ENCODE measurements at places on chromosomes 3 and 15.

GRCh38 chr3:136595913-136596697 is 156.1 kb downstream of the STAG1 start:
- DNase-seq, result peak; percentile 12

- DNase-seq, result no peak
Measured at GRCh38 chr3:46192939-46193338, 15.2 kb downstream of the CCR1 start.

GRCh38 chr3:46209746-46210470 is 1.8 kb upstream of the CCR1 start:
- DNase-seq, result peak; percentile 71

DNA sequence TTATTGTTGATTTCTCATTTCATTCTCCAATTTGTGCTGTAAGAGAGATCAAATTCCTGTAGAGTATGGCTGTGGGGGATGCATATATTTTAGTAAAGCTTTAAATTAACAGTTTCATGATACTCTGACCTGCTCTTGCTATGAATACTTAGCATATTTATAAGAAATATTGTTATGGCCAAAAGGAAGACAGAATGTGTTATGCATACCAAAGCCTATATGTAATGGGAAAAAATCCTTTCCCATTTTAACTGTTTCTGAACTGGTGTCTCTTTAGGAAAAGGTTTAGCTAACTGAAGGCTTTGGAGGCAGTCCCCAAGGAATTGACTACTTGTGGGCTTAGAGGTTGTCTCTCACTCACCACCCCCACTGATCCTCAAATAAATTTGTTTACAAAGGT is 59.2 kb downstream of the CADPS start:
- no peak for DNase-seq

DNA sequence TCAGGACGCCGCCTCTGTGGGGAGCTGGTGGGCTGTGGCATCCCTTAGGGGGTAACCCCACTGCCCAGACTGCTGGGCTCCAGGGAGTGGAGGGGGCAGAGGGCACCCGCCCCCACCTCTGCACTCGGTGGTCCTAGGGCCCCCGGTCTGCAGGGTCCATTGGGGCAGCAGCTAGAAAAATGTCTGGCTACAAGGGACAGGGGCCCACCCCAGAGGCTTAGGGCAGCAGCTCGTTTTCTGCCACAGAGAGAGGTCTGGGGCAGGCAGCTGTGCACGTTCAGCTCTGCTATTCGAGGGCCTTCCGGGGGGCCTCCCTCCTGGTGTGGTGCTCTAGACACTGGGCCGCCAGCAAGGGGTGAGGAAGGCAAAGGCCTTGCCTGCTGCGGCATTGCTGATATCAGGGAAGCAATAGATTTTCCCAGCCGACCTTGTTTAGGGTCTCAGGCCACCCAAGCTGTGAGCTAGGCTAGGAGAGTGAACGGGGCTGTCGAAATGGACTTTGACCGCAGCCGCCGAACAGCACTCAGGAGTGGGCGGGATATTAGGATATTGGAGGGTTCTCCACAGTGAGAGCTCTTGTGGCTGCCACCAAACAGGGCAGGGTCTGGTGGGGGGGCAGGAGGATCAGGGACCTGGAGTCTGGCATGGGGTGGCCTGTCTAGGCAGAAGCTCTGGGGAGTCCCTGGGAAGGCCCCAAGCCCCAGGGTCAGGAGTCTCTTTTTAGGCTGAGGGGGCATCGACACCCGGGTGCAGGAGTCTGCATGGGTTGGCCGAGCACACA is 61.4 kb upstream of the KLF13 start:
- no peak for DNase-seq

DNA sequence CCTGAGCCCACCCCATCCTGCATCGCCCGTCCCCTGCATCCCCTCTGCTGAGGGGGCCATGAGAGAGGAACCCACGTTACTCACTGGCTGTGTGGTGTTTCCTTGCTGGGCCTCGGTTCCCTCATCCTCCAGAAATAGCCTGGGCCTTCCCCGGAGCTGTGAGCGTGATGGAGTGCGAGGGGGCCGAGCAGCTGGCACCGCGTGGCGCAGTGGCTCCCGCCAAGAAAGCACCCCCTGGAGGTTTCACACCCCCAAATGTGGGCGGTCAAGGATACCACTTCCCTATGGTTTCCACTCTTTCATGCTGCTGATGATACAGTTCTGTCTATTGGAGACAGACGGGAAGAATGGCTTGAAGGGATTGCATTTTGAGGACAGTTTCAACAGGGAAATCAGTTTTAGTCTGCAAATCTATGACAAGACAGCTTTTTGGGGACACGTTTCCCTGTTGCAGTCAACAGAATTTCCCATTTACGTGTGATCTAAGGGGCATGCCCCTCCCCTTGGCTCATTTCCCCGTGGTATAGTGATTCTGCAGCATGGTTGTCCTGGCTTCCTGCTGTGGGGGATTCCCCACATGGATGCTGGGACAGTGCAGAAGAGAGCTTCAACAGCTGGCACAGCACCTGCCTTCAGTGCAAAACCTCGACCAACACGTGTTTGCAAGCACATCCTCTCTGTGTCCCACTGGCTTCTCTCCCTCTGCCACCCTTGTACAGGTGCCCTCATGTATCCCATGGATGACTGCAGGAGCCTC is 377.5 kb downstream of the LRTM1 start:
- no peak for DNase-seq

DNA sequence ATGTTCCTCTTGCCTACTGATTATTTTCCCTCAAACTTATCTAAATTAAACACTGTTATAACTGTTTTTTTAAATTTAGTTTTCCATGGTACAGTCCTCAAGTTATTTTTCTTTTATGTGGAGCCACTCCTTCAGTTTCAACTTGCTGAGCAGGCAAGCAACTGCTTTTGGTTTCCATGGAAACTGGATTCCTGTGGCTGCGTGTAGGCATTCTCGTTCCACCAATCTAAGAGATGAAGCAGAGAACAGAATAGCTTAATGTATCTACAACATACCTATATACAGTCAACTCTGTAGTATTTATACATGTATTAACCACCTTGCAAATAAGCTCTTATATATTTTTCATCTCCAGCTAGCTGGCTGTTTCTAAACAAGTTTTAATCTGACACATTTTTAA is 25.8 kb upstream of the ANXA2 start:
- DNase-seq, result peak; percentile 49

DNA sequence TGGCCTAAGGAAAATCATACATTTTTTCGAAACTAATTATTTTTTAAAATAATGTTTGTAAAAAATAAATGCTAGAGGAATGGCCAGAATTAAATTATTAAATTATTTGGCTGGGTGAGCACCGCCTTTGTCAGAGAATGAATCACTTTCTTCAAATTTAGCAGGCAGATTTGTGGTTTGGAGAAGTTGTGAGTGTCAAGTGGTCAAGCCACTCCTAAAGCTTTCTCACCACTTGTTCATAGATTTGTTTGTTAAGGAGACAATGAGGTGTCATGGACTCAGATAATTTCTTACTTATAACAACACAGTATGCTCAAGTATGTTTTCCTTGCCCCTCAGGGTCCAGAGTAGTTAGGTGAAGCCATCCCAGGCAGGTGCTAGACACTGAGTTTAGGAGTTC is 196.2 kb downstream of the TUSC7 start:
- no peak for DNase-seq

DNA sequence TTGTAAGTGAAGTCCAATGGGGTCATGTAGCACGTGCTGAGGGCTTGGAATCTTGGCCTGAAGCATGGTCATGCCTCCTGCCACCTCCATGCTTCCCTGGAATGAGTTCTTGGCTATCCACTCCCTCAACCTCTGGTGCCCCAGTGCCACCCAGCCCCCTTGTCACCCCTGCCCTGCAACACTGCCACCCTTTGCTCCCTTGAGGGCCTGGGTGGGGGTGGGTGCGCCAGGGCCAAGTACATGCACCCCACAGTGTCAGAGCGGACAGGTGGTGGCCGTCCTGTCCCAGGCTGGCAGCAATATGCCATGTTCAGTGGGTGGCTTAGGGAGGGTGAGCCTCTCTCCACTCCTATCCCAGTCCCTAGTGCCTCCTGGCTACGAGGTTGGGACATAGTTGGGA is 27.6 kb upstream of the C15orf39 start:
- DNase-seq, result no peak

DNA sequence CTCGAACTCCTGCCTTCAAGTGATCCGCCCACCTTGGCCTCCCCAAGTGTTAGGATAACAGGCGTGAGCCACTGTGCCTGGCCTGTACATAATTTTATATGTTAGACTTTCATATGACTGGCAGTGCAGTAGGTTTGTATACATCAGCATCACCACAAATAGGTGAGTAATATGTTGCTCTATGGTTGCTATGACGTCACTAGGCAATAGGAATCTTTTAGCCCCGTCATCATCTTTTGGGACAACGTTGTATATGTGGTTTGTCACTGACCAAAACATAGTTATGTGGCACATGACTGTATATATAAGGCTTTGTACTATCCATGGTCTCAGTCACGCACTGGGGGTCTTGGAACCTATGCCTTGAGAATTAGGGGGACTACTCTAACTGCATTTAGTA is 17.0 kb upstream of the DNAJC19 start:
- DNase-seq, result no peak

DNA sequence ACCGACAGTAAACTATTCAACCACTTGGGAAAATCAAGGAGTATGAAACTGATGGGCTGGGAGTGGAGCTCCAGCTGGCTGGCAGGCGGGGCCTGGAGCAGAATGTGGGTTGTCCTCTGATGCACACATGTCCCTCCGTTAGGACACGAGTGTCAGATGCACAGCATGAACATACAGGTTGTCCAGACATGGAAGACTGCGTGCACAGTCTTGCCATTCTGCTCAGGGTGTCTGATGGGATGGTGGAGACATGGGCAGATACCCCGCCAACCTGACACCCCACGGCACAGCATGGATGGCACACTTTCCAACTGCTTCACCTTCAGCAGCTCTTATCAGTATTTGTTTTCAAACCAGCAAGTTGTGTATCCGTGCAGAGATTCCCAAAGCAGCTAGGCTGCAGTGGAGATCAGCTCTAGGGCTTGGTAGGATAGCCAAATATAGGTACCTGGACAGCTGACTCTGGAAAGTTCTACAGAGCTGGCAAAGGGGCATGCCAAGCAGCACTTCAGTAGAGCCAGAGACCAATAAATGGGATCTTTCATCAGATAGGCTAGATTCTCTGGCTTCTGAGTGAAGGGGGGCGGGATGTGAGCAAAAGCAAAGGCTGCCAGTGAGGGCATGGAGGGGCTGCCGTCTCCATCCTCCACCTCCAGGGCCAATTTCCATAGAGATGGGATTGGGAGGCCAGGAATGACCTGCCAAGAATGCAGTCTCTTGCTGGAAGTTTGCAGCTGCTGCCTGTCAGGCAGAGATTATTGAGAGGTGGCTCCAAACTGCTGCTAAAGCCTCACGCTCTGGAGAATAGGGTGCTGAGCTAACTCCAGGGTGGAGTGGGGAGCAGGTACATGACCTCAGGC is 47.2 kb upstream of the KY start:
- DNase-seq, result no peak

DNA sequence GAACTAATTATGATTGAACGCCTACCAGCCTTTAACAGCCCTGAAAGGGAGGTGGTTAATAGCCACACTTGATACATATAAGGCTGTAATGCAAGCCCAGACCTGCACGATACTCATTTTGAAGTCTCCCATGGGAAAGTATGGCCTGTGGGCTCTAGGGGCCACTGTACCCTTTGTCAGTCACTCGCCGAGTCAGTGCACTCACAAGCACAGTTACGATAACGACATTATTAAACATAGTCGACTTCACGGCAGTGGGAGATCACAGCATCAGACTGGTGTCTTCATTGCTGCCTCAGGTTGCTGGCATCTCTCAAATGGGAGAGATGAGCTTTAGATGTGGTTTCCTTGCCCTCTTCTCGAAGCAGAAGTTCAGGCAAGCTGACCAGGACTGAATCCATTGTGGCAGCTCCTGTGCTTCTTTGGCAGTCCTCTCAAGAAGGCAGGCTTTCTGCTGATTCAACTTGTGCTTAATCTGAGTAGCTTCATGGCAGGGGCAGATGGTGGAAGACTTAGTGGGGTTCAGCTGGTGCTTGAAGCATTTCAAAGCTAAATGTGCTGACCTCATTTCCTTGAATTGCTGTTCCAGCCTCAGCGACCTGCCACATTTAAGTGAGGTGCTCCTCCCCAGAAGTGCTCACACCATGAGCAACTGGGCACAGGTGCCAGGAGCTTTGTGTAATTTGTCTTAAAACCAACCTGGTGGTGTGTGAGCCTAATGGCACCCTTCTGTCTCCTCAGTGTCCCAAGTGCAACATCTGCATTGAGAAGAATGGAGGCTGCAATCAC is 15.8 kb upstream of the P4HTM start:
- no peak for DNase-seq

- DNase-seq, result no peak
Measured at GRCh38 chr15:93200837-93201226, 111.8 kb upstream of the RGMA start.

DNA sequence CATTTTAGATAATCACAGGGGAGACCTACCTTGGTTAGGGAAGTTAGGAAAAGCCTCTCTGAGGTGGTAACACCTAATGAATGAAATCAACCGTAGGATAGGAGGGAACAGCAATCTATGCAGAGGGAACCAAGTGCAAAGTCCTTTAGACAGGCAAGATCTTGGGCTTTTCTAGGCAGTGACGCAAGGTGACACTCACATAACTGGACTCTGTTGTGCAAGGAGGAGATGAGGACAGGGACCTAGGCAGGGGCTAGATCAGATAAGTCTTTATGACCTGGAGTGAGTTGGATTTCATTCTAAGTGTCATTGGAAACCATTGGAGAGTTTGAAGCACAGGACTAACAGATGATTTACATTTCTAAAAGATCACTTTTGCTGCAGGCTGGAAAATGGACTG is 4.6 kb upstream of the LMOD3 start:
- DNase-seq, result no peak

GRCh38 chr3:25151281-25151902 is 276.7 kb upstream of the RARB start:
- DNase-seq, result no peak

DNA sequence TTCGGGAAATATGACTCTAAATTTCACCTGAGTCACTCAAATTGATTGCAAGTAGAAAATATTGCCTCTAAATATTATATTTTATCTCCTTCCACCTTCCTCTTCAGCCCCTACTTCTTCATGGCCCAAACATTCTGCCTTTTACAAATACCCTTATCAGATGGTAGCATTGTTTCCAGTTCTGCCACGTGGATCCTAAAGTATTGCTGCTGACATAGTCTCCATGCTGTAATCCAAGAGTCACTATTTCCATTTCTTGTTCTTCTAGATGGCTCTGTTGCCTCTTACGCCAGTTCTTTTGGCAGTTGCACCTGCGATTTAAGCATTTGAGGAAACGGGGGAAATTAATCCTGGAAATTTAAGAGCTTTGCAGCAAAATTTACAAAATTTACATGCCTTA is 13.6 kb downstream of the LMOD3 start:
- DNase-seq, result no peak

GRCh38 chr3:64047787-64048186 is 24.5 kb upstream of the PSMD6 start:
- DNase-seq, result peak; percentile 8

DNA sequence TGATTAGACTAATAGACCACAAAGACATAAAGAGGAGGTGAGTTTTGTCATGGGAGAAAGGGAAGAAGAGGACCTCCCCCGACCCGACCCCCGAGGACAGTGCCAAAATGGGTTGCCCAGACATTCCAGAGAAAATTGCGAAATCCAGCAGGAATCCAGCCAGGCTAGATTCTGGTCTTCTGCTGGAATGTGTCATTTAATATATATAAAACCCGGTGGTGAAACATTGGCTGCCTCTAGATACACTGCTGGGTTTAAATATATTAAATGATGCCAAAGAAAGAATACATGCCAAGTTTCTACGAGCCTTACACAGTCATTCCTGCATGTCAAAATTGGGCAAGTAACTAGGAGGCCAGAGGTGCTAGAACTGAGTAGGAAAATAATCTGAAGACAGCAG is 45.3 kb upstream of the SPESP1 start:
- no peak for DNase-seq
